ENCODE measurements at places on chromosomes 12 and 14.

DNA sequence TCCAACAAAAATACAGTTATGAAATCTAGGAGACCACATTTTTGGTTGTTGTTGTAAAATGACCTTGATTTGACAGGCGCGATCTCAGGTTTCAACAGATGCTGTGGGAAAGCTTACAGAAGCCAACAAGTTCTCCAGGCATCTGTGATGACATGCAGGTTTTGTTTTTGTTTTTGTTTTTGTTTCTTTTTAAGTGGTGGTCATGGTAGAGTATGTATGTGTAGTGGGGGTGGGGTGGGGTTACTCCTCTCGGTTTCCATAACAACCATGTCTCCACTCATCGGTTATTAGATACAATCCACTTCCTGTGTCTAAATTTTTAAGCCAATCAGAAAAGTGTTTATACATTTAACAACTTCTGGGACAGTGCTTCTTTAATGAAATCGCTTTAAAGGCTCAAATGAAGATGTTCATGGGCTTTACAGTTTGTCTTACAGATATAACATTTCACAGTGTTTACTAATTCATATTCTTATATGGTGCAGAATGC, 199.9 kb upstream of the FOXN3 start:
- DNase-seq = no peak

DNA sequence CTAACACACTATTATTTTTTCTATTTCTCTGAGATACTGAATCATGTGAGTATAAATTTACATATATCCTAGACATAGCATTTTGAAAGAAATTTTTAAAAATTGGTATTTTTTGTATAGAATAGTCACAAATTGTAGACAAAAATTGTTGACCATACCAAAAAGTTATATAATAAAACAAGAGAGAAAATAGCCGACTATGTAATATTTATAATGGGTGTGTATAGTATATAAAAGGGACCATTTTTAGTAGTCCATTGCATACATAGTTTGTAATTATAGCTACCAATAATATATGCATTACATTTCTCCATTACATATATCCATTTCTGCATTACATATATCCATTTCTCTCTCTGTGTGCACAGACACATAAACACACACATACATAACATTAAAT, 590.2 kb downstream of the TMTC2 start:
- DNase-seq = no peak

- DNase-seq = no peak
Observed at GRCh38 chr12:68234140-68234539, 8.5 kb upstream of the IL26 start.

- no peak for DNase-seq
Observed at GRCh38 chr12:132439333-132439904, 50.5 kb upstream of the FBRSL1 start.

GRCh38 chr12:39780411-39780912, 160.9 kb upstream of the ABCD2 start:
- DNase-seq = no peak

DNA sequence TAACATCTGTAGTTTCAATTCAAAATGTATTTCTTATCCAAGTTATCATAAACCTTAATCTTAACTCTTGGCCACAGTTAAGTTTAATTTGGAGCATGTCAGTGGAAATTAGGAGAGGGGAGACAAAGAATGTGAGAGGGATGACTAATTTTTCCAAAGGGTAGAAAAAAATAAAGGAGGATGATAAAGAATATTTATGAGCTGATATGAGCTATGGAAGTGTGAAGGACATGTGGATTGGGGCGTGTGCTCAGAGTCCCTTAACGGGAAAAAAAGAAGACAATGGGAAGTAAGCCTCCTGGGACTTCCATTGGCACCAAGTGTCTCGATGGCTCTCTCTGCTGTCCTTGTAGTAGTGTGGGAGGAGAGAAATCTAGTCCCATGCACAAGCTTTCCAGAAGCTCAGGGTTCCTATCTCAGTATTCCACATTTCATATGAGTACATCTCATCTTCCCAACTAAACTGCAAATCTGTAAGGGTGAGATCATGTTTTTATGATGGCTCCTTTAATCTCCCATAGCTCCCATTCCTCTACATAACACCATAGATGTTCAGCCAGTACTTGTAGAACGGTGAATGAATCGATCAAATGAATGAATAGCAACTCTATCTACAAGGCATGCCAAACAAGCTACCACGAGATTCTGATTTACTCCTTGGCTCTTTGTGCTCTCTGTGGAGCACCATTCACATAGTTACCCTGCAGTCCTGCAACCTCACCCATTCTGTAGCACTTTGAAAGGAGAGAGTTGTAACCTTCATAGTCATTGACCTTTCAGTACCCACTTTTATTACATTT, 27.4 kb downstream of the BCL2L14 start:
- DNase-seq = no peak

Measured in HuH-7.5 (cell line).